ENCODE measurements at places on chromosomes 12 and 14.

DNA sequence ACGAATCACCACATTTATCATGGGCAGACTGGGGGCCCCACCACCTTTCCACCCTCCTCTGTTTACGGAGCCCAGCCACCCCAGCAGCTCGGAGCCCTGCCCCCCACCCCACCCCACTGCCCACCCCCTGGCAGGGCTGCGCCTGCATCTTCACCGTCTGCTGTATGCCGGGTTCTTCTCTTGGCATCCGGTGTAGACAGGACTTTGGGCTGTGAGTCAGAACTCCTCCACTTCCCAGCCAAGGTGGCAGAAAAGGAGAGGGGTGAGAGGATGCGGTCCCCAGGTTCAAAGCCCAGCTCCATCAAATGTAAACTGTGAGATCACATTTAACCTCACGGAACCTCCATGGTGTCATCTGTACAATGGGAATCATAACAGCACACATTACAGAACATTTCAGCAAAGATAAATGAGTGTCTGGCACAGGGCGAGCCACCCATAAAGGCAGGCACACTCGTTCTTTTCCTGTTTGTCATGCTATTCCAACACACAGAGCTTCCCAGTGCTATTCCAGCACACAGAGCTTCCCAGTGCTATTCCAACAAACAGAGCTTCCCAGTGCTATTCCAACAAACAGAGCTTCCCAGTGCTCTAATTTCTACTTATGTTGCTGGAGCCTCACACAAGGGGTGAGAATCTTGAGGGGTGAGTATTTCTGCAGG, 292.7 kb upstream of the RTL1 start:
- DNase-seq, result no peak

GRCh38 chr12:26741584-26742227, 91.3 kb downstream of the ITPR2 start:
- no peak for DNase-seq

DNA sequence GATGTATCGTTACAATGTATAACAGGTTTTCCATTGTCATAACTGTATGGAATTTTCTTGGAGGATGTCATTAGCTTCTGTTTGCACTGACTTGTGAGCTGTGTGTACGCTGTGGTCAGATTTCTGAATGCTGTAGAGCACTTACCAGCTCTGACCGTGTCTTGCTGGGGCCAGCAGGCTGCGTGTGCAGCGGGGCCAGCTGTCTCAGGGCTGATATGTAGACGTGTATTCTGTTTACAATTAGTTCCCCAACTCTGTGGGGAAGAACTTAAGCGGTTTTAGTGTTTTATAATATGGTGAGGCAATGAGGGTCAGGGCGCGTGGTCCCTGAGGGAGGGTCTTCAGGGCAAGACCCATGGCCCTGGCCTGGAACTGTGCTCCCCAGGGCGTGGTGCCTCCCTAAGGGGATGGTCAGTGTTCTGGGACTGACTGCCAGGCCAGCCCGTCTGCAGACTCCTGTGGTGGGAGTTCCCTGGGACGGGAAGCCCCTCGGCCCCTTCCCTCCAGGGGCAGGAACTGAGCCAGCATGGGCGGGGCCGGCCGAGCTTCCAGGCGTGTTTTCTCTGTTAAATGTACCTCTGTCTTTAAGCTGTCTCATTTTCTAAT, 18.7 kb downstream of the XRCC3 start:
- peak; percentile 45 for DNase-seq

DNA sequence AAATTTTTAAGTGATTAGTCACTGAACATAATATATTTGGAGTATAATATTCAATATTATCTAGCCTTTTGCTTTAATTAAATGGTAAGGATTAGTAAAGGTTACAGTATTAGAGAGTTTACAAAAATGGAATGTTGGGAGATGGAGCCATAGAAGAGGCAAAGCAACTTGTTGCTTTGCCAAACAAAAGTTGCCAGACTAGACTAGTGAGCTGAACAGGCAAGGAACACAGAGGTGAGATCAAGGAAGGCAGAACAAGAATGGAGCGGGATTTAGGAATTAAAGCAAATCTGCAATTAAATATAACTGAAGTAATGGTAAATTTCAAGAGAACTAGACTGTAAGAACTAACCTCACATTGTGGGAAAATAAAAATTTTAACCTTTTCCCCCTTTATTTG, 5.1 kb downstream of the ARF6 start:
- no peak for DNase-seq

DNA sequence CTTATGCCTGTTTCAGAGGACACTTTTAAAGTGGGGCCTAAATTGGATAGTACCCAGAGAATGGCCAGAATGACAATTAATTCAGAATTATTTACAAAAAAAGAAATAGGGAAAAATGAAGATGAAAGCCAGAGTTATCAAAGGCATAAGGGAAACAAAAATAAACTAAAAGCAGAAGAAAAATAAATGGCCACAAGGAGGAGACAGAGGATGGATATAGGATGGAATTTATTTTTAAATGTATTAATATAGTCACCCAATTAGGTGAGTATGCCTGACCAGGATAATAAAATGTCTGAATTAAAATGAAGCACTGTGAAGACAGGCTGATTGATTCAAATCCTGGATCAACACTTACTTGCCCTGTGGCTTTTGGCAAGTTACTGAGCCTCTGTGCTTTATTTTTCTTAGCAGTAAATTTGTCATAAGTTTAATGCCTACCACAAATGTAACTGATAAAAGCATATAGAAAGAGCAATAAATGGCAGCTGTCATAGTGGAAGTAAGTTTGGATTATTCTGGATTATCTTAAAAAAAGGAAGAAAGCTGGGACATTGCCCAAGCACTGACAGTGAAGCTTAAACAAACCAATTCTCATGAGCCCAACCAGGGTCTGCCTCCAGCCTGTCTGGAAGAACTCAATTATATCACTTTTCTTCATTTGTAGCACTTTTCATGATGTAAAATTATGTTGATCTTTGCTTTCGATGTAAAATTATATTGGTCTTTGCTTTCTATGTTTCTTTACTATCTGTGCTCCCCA, 3.5 kb downstream of the CLEC9A start:
- no peak for DNase-seq

DNA sequence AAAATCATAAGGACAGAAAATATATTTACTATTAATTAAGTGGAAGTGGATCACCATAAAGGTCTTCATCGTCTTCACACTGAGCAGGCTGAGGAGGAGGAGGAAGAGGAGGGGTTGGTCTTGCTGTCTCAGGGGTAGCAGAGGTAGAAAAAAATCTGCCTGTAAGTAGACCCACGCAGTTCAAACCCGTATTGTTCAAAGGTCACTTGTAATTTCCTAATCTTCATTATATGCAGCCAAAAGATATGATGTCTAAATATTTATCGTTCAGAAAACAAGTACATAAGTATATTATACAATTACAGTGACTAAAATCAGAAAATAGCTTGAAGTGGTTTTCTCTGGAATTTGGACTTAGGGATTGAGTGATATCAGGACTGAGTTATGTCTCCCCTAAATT, 72.1 kb downstream of the GTF2A1 start:
- no peak for DNase-seq

DNA sequence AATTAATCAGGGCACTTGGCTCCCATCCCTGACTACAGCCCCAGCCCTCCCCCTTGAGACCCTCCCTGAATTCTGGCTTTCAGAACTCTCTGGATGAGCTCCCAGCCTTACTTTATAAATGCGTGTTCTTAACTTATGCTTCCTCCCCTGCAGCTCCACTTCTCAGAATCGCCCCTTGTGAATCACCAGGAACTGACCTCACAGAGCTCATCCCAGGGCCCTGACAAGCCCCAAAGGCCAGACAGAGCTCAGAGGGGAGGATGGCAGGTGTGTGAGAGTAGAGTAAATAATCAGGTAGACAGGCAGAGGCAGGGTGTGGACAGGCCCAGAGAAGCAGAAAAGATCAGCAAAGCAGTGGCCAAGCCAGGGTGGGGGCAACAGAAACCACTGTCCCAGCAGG, 68.2 kb upstream of the FOXN3 start:
- DNase-seq, result no peak

GRCh38 chr12:5017638-5018348, 25.9 kb upstream of the KCNA5 start:
- no peak for DNase-seq

All from DMS79 treated with DMSO at 0.1 percent for 48 hours (cell line).